ENCODE measurements at places on chromosomes 3 and 15. TPM values are rescaled to one million over a fixed set of nuclear protein-coding genes. Genes with fewer than 3 reads are reported as not detected.

TNFAIP8L3 gene
- total RNA-seq, result 0.24 TPM

AMIGO3 gene
- total RNA-seq, result 0.28 TPM

TMEM207 gene
- total RNA-seq, result not detected

METTL6 gene
- 24.4 TPM for total RNA-seq

LDHAL6B gene
- not detected for total RNA-seq

POTEB3 gene
- total RNA-seq, result not detected

FOXB1 gene
- total RNA-seq, result not detected

DNA sequence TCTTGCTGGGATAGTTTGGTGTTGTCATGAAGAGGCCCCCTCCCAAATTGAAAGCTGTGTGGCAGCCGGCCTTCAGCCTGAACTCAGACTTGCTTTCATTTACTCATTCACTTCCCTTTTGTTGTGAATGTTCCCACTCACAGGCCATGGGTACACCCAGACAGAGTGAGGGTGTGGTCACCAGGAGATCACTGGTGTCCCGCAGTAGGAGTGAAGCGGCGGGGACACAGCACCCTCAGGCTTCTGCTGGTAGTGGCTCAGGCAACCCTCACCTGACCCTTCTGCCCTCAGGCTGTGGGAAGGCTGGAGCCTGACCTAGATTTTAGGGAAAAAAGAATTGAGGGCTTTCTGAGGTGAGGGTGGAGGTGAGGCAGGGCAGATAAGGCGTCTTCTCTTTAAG is 244.4 kb downstream of the SOX2 start:
- H3K36me3 ChIP-seq, result no peaks in the 10 kb centered on the region
- no peaks in the 10 kb centered on the region for H3K27me3 ChIP-seq
- no peaks in the 10 kb centered on the region for H3K4me1 ChIP-seq
- H3K4me3 ChIP-seq, result no peak overlapping the region

- no peak overlapping the region for H3K27ac ChIP-seq
- H3K4me1 ChIP-seq, result no peaks in the 10 kb centered on the region
- H3K27me3 ChIP-seq, result no peaks in the 10 kb centered on the region
- no peaks in the 10 kb centered on the region for H3K36me3 ChIP-seq
- no peak overlapping the region for H3K4me3 ChIP-seq
Observed at GRCh38 chr3:134039161-134039862, 9.6 kb upstream of the SLCO2A1 start.

DNA sequence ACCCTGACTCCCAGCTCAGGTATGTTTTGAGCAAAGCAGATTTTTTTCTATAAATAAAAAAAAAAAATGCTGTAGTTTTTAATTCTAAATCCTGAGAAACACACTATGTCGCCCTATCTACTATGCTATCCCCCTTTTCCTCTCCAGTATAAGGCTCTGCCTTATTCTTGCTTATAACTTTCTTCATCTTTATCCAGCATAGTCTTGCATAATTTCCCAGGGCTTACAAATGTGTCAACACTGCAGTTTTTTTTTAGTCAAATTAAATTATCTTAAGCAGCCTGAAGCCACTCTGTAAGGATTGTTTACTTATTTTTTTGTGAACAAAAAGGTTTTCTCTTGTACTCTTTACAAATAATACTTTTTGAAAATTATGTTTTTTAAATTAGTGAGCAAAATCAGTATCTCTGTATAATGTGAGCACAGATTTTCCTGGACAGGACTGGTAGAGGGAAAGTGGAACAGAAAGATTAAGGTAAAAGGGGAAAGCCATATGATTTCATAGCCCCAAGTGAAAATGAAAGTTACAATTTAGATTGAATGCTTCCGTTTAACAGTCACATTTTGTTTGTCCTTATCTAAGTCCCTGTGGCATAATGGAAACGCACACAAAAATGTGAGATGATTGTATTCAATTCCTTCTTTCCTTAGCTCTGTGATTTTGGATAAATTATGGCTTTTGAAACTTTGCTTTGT is 5.6 kb upstream of the PYDC2 start:
- H3K27ac ChIP-seq, result no peak overlapping the region
- H3K4me1 ChIP-seq, result no peaks in the 10 kb centered on the region
- no peak overlapping the region for H3K4me3 ChIP-seq
- no peaks in the 10 kb centered on the region for H3K36me3 ChIP-seq
- no peaks in the 10 kb centered on the region for H3K27me3 ChIP-seq

DNA sequence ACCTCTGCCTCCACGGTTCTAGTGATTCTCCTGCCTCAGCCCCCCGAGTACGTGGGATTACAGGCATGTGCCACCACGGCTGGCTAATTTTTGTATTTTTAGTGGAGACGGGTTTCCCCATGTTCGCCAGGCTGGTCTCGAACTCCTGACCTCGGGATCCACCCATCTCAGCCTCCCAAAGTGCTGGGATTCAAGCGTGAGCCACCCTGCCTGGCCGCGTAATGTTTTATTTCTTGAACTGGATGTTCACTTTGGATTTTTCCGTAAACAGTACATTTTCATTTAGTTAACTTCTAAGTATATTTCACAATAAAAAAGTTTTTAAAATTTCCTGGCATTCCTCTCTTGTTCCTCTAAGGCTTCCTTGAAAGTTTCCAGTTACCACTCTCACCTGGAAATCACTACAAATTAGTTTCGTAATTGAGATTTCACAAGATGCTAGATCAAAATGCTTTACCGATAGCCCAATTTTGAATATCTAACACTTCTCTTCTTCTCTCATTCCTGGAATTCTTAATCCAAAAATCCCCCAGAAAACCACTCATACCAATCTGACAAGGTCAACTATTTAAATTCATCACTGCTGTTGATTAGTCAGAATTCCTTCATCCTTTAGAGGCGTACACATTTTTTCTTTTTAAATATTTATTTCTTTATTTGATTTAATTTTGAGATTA is 44.7 kb upstream of the INO80 start:
- no peak overlapping the region for H3K27ac ChIP-seq
- peaks cover 12% of the 10 kb centered on the region for H3K4me1 ChIP-seq
- H3K4me3 ChIP-seq, result no peak overlapping the region
- H3K27me3 ChIP-seq, result no peaks in the 10 kb centered on the region
- no peaks in the 10 kb centered on the region for H3K36me3 ChIP-seq
- no peak for DNase-seq

GRCh38 chr3:160115387-160115786 is 109.8 kb upstream of the C3orf80 start:
- H3K4me1 ChIP-seq, result peaks cover 11% of the 10 kb centered on the region
- H3K27me3 ChIP-seq, result no peaks in the 10 kb centered on the region
- no peak overlapping the region for H3K27ac ChIP-seq
- no peak overlapping the region for H3K4me3 ChIP-seq

GRCh38 chr3:129389572-129389937 is 38.9 kb downstream of the EFCAB12 start:
- no peak for DNase-seq
- H3K4me3 ChIP-seq, result no peak overlapping the region
- H3K36me3 ChIP-seq, result peaks cover 24% of the 10 kb centered on the region
- no peaks in the 10 kb centered on the region for H3K4me1 ChIP-seq

DNA sequence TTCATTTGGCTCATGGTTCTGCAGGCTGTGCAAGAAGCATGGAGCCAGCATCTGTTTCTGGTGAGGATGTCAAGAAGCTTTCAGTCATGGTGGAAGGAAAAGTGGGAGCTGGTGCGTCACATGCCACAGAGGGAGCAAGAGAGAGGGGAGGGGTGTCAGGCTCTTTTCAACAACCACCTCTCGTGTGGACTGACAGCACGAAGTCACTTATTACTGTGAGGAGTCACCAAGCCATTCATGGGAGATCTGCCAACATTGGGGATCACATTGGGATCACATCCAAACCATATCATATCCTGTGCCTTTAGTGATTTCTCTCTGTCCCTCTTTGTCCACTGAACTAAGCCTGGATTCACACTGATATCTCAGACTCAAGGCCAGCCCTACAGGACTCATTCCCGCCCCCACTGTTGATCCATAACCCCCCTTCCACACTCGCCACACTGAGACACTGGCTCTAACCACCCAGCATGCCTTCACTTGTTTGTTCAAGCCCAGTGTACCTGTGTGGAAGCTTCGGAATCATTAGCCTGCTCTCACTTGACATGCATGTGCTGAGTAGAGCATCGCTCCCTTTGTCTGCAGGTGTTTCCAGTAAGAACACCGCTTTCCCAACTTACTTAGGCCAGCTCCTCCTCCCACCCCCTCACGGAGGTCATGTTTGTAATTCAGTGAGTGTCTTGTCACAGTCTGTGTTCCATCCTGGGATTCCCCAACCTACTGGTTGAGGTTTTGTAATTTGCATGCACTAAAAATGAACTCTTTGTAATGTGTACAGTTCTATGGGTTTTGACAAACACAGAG is 132.2 kb downstream of the KLF13 start:
- no peaks in the 10 kb centered on the region for H3K36me3 ChIP-seq
- no peak overlapping the region for H3K4me3 ChIP-seq
- no peaks in the 10 kb centered on the region for H3K4me1 ChIP-seq
- DNase-seq, result no peak

DNA sequence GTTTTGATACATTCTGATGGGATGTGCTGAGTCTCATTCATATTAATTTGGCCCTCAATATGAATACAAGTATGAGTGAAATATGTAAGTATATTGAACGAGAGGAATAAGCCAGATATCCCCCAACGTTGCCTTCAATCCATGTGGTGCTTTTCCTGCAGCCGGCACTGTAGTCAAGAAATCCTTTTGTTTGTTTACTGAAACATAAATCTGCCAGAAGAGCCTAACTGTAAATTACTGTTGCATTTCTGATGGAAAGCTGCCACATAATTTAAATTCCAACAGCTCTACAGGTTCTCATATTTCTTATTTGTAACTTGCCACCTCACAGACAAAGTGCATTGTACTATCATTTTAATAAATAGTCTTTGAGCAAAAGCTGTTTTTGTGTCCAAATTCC is 314.0 kb downstream of the KBTBD8 start:
- H3K4me1 ChIP-seq, result no peaks in the 10 kb centered on the region
- no peaks in the 10 kb centered on the region for H3K36me3 ChIP-seq
- no peak overlapping the region for H3K27ac ChIP-seq
- no peaks in the 10 kb centered on the region for H3K27me3 ChIP-seq

DNA sequence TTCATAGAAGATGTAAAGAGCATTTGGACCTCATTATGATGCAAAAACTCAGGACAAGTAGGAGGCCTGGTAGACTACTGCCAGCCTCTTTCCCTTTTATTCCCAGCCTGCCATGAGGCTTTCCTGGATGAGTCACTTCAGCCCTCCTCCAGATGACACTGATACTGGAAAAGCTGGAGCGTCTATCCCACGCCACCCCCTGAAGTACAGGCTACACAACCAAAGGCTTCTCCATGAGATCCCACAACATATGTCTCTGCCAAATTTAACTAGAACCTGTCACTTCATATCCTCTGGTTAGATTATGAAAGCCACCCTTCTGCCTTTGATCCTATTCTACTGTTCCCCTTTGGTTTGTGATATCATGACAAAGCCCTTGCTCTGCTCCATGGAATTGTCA is 56.1 kb upstream of the CPNE4 start:
- no peak overlapping the region for H3K4me3 ChIP-seq
- H3K27ac ChIP-seq, result no peak overlapping the region
- H3K4me1 ChIP-seq, result peaks cover 3% of the 10 kb centered on the region
- peak; percentile 21 for DNase-seq
- no peaks in the 10 kb centered on the region for H3K36me3 ChIP-seq
- no peaks in the 10 kb centered on the region for H3K27me3 ChIP-seq

DNA sequence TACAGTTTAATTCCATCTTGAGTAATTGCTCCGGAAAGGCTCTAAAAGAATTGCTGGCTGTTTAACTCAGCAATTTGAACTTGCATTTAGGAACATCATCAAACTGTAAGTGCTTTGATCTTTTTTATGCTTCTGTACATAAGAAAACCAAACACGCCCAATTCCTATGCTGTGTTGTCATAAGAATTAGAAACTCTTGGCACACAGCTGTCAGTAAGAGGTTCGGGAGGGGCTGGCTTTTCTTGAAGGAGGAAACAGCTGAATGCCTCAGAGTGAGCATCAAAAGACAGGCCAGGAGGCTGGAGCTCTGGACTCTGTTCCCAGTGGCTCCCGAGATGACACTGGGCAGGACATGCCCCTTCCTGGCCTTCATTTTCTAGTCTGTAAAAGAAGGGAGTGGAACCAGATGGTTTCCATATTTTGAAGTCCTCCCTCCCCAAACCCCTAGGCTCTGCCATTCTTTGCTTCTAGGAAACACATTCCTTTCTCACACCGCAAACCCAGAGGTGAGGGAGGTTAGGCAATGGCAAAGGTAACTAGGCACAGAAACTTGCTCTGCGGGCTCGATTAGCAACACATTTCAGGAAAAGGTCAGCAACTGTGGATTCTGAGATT is 73.7 kb upstream of the DLG1 start:
- no peaks in the 10 kb centered on the region for H3K27me3 ChIP-seq
- H3K27ac ChIP-seq, result no peak overlapping the region
- no peak overlapping the region for H3K4me3 ChIP-seq

DNA sequence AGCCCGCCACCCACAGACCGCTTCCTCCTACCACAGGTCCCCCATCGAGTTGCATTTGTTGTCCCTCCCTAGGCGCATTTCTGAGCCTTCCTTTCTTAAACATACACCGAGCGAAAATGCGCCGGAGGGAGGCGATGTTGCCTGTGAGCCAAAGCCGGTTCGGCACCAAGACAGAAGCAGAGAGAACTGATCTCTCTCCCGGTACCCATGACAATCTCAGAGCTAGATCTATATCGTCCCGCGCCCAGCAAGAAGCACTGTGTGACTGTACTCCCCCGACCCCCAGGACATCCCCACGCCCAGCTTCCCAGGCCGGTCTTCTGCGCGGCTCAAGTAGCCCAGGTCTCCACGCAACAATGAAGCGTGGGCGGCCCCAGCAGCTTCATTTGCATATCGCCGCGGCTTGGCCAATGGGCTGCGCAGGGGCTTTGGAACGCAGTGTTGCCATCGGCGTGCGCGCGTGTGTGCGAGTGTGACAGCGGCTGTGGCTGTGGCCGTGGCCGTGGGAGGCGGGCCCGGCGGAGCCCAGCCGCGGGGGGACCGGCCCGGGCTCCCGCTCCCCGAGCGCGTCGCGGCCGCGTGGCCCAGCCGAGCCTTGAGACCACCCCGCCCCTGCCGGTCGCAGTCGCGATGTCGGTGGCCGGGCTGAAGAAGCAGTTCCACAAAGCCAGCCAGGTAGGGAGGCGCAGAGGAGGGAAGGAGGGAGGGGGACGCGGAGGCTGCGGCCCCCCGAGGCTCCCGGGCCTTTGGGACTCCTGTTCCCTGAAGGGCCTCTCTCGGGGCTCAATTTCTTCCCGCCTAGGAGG is at the start of gene SH3GL3:
Gene SH3GL3, plus strand, starts transcription at position 438 of the 806 bp plus-strand sequence. Its CDS starts 193 bp downstream, at position 631.
- H3K27ac ChIP-seq, result peak within 1 kb of the TSS; percentile 54
- no peaks in the 10 kb centered on the region for H3K27me3 ChIP-seq
- peak; percentile 93 for DNase-seq
- H3K4me3 ChIP-seq, result peak within 1 kb of the TSS; percentile 63
- peaks cover 4% of the 10 kb centered on the region for H3K4me1 ChIP-seq

GRCh38 chr15:32642667-32643435 is 1.3 kb downstream of the SCG5 start:
- DNase-seq, result no peak
- H3K4me3 ChIP-seq, result no peak overlapping the region
- no peaks in the 10 kb centered on the region for H3K27me3 ChIP-seq
- no peak overlapping the region for H3K27ac ChIP-seq
- peaks cover 7% of the 10 kb centered on the region for H3K4me1 ChIP-seq

GRCh38 chr3:119700269-119700919 is 2.4 kb upstream of the CFAP91 start:
- no peaks in the 10 kb centered on the region for H3K4me1 ChIP-seq
- H3K36me3 ChIP-seq, result no peaks in the 10 kb centered on the region
- H3K27ac ChIP-seq, result no peak overlapping the region
- H3K27me3 ChIP-seq, result no peaks in the 10 kb centered on the region
- no peak overlapping the region for H3K4me3 ChIP-seq

- no peaks in the 10 kb centered on the region for H3K27me3 ChIP-seq
- H3K4me1 ChIP-seq, result peaks cover 19% of the 10 kb centered on the region
- peak overlapping the region; percentile 41 for H3K27ac ChIP-seq
- peak; percentile 22 for DNase-seq
- H3K4me3 ChIP-seq, result no peak overlapping the region
Observed at GRCh38 chr3:104245261-104245660, 1121.4 kb upstream of the ALCAM start.

Data from A673 (cell line).